ENCODE measurements at places on chromosomes 7 and 10. TPM values are rescaled to one million over a fixed set of nuclear protein-coding genes. Genes with fewer than 3 reads are reported as not detected.

IFIT5 gene
- total RNA-seq, result 32.5 TPM

SFTPA1 gene
- not detected for total RNA-seq

SYNPO2L gene
- total RNA-seq, result not detected

PPP1R3A gene
- not detected for total RNA-seq

LRRC18 gene
- total RNA-seq, result not detected

DNA sequence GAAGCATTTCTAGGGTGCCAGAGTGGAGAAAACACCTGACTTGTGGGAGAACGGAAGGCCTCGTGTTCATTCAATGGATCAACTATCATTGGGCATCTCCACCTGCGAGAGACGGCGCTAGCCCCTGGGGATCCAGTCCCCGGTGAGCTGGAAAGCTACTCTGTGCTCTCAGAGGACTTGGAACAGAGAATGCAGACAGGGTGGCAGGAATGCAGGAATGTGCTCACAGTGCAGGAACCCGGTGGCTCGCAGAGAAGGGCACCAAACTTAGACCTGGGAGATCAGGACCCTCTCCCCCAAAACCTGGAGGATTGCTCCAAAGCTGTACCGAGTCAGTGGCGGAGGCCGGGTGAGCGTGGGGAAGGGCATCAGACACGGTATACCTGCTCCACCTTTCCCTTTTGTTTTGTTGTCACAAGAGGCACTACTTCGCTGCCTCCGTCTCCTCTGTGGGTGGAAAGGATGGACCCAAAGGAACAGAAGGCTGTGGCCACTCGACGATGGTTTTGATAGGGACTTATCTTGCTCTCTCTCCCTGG is 569.0 kb upstream of the C7orf33 start:
- no peak for DNase-seq

DNA sequence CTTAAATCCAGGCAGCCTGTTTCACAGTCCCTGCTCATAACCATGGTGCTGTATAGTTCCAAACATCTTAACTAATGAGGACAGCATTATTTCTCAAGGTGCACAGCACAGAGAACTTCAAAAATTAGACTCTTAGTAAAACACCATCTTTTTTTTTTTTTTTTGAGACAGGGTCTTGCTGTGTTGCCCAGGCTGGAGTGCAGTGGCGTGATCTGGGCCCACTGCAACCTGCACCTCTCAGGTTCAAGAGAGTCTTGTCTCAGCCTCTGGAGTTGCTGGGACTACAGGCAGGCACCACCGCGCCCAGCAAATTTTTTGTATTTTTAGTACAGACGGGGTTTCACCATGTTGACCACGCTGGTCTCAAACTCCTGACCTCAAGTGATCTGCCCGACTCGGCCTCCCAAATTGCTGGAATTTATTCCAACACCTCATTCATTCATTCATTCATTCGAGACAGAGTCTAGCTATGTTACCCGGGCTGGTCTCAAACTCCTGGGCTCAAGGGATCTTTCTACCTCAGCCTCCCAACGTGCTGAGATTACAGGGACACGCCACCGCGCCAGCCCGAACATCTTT is 507 bp upstream of the TMEM254 start:
- DNase-seq, result no peak

GRCh38 chr7:36880108-36880507 is 155.8 kb upstream of the AOAH start:
- DNase-seq, result no peak

GRCh38 chr7:40299097-40299496 is 164.3 kb downstream of the SUGCT start:
- peak; percentile 56 for DNase-seq

- no peak for DNase-seq
Observed at GRCh38 chr10:77086081-77086480, 551.5 kb downstream of the KCNMA1 start.

GRCh38 chr10:43880160-43880559 is 231.5 kb upstream of the ZNF32 start:
- DNase-seq, result no peak

All from SJSA1 (cell line).